ENCODE measurements at places on chromosomes 1 and 21.

DNA sequence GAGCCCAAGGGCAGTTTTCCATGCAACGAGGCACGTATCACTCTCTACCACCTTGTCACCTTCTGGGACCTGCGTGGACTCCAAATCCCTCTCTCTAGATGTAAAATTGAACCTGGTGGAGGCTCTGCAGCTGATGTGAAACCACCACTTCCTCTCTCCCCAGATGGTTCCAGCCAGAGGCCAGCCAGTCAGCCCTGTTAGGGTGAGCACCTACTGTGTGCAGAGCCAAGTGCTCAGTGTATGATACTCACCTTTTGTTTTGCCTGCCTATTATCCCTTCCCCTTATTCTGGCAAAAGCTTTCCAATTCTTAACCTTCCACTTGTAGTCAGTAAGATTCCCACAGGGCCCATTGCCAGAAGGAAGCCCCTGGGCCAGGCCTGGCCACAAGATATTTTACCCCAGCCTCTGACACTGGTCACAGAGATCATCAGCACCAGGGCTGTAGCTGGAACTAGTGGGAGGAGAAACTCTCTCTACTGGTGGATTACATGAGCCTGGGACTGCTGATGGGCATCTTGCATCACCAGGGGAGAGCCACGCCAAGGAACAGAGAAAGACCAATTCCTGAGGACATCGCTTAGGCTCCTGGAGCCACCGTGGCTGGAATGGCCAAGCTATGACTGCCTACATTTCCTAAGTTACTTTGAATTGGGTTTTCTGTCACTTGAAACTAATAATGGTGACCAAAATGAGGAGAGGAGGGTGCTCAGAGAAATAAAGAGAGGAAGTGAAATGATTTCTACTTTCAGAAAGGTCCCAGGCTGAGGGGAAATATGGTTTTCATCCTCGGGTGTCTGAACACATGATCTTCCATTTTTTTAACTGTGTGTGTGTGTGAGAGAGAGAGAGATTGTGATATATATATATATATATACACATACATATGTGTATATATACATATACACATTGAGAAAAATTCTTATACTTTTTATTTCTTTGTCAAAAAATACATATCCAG is 26.6 kb upstream of the RD3 start:
- DNase-seq = no peak

DNA sequence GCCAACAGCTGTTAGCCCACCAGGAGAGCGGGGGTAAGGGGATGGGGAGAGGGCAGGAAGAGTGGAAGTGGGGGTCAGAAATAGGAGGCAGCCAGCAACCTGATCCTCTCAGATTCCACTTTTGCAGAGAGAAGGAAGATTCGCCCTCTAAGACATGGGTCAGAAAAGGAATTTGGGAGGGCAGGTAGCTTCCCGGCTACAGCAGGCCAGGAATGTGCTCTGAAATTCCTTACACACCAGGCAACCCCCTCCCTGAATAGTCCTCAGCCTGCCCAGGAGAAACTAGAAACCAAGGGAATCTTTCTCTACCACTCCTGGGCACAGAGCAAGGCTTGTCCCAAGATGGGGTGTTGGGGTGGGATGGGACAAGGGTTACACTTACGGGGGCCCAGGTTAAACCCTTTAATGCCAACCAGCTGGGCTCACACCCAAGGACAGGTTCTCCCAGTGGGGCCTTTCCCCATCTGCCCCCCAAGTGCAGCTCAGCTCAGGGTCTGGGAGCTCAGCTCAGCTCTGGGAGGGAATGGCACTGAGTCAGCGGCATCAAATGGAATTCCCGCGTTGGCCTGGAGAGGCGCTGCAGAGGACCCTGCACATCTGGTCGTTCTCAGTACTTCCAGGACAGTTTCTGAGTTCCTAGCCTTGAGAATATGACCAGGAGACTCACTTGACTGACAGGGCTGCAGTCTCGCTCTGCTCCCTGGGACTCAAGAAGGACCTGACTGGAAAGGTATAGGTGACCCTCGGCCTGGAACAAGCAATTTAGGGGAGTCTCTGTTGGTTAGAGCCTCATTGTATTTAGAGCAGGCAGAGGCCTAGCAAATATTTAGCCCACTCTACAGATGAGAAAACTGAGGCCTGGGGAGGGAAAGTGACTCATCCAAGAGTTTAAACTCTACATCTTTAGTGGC is 761 bp downstream of the TNNT2 start:
- DNase-seq = no peak

DNA sequence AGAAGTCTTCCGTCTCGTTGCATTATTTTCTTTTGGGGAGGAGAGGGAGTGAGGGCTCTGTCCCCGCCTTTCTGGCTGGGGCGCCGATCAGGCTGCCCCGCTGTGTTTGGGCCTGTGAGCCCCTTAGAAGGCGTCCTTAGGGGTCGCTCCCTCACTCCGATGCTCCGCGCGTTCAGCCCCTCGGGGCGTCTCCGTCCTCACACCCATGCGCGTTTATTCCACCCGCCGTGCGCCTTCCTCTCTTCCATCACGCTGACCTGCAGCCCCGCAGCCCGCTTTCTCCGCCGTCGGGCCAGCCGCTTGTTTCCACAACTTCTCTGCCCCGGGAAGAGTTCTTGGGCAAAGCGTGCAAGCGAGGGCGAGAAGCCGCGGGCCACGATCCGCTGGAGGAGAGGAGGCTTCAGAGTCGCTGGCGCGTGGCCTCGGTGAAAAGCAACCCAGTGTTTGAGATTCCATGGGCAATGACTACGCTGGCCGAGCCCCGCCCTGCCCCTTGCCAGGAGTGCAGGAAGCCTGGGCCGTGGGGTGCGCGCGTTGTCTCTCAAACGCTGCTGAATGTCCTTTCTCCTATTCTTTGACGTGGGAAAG is 27.7 kb downstream of the TRIM11 start:
- no peak for DNase-seq

GRCh38 chr1:21587602-21587953 is 78.4 kb downstream of the ALPL start:
- DNase-seq = no peak

GRCh38 chr1:43312663-43313515 is 12.1 kb downstream of the TIE1 start:
- DNase-seq = no peak

- no peak for DNase-seq
These were observed 43.0 kb upstream of the PSEN2 start for GRCh38 chr1:226827458-226827857.

DNA sequence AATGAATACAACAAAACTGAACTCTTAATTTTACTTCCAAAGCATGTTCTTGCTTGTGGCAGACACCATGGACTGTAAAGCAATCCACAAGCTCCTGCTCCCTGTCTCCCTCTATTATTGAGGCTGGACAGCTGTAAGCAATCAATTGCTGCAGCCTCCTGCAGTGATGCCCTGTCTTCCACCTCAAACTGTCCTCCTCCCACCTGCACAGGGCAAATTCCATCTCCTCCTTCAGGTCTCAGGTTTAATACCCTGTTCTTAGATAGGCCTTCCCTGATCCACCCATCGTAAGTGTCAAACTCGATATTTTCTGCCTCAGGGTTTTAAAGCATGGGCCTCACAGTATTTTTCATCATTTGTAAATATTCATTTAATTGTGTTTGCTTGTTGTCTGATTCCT is 81.8 kb downstream of the LYST start:
- DNase-seq = no peak

GRCh38 chr1:186605762-186606350 is 74.4 kb downstream of the PTGS2 start:
- no peak for DNase-seq

GRCh38 chr1:245512980-245513578 is 358.3 kb downstream of the KIF26B start:
- DNase-seq = no peak

DNA sequence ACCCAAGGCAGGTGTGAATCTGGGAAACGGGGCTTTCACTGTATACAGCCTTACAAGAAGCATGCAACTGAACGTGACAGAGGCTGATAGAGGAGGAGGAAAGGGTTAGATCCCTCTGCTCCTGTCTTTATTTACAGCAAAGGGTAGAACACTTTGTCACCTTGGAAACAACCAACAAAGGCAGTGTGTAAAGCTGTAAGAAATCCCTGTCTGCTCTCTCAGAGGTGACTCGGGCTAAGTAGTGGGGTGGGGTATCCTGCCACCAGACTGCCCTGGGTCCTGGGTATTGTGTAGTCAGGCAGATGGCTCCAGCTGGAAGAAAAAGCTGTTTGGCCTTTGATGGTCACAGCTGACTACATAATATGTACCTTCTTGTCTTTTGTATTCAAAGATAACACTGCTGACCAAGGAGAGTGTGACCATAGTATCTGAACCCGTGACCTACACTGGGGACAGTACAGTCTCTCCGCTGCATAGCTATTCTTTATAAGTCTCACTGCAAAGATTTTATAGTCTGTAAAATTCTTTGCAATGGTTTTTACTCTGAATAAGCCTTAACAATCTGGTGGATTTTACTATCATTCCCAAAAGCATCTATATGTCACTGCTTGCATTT is 22.1 kb upstream of the POU2F1 start:
- DNase-seq = no peak
